ENCODE measurements at places on chromosomes 5 and 9. TPM values are rescaled to one million over a fixed set of nuclear protein-coding genes. Genes with fewer than 3 reads are reported as not detected.

GALNT12 gene
- total RNA-seq = 16.6 TPM

TPPP gene
- total RNA-seq = 3.3 TPM

GRXCR2 gene
- not detected for total RNA-seq

GDA gene
- total RNA-seq = 0.52 TPM

FSD1L gene
- total RNA-seq = 2.3 TPM

GADD45G gene
- 1.6 TPM for total RNA-seq

DNA sequence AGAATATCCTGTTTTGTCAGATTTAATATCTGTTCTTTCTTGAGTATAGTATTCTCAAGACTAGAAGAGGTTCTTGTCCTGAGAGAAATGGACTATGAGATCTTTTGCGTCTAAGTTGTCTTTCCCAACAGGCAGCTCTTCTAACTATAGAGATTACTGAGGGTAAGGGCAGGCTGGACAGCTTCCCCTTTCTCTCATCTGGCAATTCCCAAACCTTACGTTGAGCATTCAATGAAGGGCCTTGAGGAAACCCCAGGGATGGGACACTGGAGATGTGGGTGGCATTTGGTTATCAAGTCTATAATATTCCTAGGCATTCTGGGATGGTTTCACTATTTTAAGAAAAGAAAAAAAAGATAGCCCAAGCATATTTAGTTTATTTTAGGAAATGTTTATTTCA is 28.0 kb upstream of the C5orf47 start:
- ATAC-seq = no peak

DNA sequence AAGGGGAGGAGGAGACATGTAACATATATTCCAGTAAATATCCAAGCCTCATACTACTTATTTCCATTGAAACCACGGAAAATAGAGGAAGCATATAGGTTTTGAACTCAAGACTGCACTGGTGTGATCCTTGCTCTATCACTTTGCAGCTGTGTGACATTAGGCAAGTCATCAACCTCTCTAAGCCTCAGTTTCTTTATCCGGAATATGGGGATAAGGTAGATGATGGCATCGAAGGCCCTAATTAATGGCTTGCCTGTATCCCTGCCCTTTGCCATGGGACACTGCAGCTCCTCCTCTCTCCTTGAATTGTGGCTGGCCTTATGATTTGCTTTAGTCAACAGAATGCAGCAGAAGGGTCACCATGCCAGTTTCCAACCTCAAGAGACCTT is 6.9 kb downstream of the SHB start:
- no peak for ATAC-seq

GRCh38 chr9:137021979-137022661 is 5.9 kb downstream of the ABCA2 start:
- ATAC-seq = peak; percentile 84

DNA sequence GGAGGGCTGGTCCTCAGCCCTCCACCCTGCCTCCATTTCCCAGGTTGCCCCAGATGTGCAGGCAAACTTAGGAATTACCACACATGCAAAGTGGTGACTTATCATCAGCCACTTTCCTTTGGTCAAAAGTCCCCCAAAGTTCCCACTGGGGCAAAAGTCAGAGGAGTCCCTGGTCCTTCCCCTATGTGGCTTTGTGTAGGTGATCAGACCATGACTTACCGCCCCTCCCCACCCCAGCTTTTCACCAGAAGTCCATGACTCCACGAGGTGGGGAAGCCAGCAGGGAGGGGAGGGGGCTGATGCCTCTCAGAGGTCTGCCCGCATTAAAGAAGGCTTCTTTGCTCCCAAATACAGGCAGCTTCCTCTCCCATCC is 5.8 kb downstream of the TRAF1 start:
- ATAC-seq = no peak

DNA sequence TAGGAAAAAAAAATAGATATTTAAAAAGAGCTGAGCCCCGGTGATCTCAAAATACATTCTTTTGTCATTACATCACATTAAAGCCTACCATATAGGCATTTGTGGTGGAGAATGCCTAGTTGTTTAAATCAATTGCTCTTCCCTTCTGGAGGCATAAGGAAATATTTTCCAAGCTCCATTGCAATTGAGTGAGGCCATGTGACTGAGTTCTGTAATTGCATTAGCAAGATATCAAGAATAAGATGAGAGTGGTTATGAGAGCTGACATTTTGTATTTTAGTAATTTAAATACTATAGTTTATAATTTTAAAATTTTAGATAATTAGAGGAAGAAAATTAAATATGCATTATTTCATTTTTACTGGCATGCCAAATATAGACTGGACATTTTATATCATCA is 1195.9 kb downstream of the DTWD2 start:
- ATAC-seq = no peak

- no peak for ATAC-seq
These were observed 5.9 kb downstream of the PDLIM7 start for GRCh38 chr5:177491429-177491945.

- ATAC-seq = peak; percentile 70
These were observed 361.3 kb downstream of the PTPRD start for GRCh38 chr9:10251490-10251889.

DNA sequence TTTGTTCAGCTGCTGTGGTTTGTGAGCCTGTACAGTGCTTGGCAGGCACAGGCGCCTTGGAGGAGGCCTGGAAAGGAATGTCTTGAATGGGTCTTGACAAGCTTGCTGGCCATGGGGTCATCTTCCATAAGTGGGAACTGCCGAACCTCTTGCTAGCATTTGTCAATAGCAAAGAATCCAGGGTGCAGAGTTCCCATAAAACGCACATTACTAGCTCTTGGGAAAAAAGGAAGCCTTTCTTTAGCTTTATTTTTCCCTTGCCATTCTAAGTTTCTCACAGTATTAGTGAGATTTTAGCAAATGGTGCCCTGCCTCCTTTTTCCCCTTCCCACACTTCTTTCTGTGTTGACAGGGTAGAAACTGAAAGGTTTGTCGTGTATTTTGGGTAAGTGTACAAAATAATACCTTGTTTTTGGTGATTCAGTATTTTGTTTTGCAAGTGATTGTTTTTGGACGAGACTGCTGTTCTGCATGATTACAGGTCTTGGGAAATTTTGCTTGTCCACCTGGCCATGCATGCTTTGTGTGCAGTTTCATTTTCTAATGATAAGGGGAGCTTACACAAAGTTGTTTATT is 82.0 kb downstream of the ADGRV1 start:
- no peak for ATAC-seq

DNA sequence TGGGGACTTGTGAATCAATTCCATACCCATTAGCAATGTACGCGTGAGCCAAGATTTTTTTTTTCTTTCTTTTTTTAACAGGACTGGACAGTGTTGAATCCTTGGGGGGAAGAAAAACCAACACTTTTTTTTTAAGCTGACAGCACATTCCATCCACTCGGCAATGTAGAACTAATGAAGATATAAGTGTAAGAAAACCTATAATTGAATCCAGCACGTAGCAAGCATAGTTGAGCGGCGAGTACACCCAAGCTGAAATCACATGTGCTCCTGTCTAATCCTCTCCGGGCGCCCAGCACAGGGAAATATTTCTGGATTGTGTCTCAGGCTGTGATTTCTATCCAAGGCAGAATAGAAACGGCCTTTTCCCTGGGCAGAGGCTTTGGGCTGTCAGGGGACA is 118.2 kb downstream of the BOD1 start:
- ATAC-seq = no peak

- ATAC-seq = no peak
These were observed 9.8 kb downstream of the KIF12 start for GRCh38 chr9:114089206-114089840.

DNA sequence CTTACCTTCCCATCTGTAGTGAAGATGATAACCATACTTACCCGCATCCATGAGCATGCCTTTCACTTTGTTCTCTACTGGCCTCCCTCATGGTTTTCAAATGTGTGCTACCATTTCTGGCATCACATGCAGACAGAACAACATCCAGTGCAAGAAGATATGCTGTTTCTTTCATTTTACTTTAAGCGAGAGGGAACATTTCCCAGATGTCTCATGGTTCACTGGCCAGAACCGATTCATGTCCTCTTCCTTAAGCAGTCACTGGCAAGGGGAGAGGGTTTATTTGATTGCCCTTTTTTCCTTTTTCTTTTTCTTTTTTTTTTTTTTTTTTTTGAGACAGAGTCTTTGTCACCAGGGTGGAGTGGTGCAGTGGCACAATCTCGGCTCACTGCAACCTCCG is 37.7 kb downstream of the ARRDC3 start:
- ATAC-seq = no peak

- ATAC-seq = peak; percentile 37
These were observed 47.7 kb upstream of the GLRX start for GRCh38 chr5:95870105-95870672.

DNA sequence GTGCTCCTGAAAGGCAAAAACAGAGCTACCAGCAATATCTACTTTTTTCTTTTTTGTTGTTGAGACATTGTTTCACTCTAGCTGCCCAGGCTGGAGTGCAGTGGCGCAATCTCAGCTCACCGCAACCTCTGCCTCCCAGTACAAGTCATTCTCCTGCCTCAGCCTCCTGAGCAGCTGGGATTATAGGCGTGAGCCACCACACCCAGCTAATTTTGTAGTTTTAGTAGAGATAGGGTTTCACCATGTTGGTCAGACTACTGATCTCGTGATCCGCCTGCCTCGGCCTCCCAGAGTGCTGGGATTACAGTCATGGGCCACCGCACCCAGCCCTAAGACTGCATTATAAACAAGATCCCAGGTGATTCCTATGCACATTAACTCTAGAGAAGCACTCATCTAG is 17.0 kb downstream of the PLPP1 start:
- no peak for ATAC-seq

DNA sequence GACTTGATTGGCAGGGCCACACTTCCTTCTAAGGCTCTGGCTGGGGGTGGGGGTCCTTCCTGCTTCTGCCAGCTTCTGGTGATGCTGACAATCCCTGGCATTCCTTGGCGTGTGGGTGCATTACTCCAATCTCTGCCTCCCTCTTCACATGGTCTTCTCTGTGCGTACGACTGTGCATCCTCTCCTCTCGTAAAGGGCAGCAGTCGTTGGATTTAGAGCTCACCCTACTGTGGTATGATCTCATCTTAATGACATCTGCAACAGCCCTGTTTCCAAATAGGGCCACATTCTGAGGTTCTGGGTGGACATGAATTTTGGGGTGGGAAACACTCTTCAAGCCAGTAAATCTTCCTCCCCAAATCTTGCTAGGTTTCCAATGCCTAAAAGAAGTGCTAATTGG is 36.8 kb downstream of the ROPN1L start:
- no peak for ATAC-seq

DNA sequence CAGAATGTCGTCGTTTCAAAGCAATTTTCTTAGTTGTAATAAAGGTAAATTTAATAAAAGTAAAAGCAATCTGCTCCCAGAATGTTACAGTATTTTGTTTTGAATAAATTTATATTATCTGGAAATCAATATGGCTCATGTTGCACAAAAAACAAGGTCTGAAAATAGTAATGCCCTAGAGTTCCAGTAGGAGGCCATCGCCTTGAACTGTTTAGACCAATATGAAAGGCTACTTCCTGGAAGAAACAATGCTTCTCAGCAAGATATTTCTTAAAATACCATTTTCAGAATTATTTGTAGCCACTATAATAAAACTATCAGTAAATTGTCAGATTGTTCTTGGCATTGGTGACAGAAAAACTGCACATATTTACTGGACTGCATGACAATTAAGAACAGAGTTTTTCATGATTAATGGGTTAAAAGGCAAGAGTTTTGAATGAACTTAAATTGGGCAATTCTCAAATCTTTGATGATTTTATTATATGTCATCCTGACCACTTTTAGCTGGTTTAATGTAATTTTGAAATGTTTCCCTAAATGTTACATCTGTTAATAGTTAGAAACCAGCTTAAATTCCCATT is 153.2 kb downstream of the COMMD10 start:
- ATAC-seq = no peak

GRCh38 chr9:26243029-26243697 is 564.9 kb upstream of the TUSC1 start:
- ATAC-seq = no peak

DNA sequence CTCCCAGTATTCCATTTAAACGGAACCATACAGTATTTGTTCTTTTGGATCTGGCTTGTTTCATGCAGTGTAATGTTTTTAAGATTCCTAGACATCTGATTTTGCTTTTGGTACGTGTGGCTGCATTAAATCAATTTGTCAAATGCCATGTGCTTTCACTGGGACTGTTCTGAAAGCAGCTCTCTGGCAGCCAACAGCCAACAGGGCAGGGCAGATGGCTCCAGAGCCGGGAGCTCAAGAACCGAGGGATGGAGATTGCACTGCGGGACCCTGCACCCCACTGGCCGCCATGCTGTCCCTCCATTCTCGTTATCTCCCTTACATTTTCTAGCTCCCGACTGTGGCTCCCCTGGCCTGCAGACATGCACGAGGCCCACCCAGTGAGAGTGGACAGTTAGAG is 33.4 kb upstream of the AIF1L start:
- no peak for ATAC-seq

GRCh38 chr5:177478711-177479646 is 5.5 kb upstream of the DBN1 start:
- peak; percentile 62 for ATAC-seq

DNA sequence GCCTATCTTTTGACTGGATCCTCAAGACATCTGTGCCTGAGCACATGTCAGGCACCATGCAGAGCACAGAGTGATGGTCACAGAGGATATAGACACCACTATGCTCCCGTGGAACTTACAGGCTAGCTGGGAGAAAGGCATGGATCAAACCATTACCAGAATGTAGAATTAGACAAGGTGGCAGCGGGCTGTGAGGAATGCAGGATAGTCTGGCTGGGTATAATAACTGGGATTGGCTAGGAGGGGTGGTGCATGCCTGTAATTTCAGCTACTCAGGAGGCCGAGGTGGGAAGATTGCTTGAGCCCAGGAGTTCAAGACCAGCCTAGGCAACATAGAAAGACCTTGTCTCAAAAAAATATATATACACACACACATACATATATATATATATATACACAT is 50.3 kb downstream of the ASS1 start:
- ATAC-seq = no peak

DNA sequence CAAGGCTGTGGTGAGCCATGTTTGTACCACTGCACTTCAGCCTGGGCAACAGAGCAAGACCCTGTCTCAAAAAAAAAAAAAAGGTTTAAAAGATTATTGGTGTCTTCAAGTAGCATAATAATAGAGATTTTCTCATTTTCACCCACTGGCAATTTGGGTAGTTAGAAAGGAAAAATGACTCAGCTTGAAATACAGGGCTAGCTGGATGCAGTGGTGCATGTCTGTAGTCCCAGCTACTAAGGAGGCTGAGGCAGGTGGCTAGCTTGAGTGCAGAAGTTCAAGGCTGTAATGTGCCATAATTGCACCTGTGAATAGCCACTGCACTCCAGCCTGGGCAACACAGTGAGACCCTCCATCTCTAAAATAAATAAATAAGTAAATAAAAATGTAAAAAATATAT is 111.1 kb downstream of the ARRDC3 start:
- ATAC-seq = no peak

- ATAC-seq = peak; percentile 63
These were observed 113.9 kb downstream of the DCP2 start for GRCh38 chr5:113090336-113091106.

GRCh38 chr5:56669534-56670483 is 145.5 kb upstream of the MAP3K1 start:
- peak; percentile 91 for ATAC-seq
